ENCODE measurements at places on chromosomes 6 and 20.

- DNase-seq = no peak
These were observed 21.0 kb downstream of the EPB41L1 start for GRCh38 chr20:36175475-36175995.

GRCh38 chr6:137058037-137058436 is 13.3 kb upstream of the IL20RA start:
- DNase-seq = no peak

DNA sequence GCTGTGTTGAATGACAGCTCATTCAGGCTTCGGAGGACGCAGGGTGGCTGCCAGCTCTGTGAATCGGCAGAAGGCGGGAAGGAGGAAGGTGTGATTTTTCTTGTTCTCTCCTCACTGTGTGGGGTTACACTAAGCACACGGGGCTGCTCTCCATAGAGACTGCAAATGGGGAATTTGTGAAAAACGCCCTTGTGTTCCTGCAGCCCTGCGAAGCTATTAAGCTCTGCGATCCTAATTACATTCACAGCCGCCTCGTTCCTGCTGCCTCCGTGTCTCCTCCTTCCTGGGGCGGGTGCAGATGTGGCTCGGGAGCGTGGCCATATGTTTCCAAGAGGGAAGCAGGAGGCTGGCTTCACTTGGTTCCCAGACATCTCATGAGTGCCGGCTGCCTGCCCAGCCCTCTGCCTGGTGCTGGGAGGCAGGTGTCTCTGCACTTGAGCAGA is 124.0 kb downstream of the TOX2 start:
- DNase-seq = no peak

DNA sequence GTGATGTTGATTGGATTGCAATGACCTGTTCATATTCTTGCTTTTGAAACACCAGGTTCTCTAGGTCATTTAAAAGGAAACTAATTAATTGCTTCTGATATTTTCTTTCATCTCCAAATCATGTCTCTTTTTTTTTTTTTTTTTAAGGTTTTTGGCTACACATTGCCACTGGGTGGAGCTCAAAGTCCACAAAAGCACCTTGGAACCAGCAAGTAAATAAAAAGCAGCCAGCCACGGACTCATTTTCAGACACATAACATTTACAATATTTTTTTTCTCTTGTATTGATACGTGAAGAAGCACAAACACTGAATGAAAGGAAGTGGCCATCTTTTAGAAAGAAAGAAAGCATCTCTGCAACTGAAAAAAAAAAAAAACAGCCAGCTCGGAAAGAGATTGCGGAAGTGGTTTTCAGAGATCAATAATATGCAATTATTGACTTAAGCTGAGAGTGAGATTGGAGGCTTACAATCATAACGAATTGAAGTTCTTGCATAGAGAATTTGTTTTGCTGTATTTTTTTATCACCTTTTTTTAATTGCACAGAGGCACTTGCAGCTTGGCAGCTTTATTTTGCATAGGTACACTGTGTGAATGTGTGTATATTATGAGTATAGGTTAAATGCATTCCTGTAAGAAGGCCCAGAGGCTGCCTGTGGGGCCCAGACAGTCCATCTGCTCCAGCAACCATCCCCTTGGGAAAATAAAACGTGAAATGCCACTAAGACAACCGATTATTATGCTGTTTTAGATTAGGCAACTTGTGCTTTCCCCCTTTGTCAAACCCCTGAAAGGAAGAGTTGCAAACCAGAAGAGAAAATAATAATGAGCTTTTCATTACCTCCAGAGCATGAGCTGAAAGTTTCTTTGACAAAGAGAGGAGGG is 28.2 kb downstream of the CGA start:
- DNase-seq = no peak

GRCh38 chr6:165962366-165962765 is 205.3 kb downstream of the TBXT start:
- no peak for DNase-seq

GRCh38 chr6:158769771-158770432 is 49.3 kb downstream of the EZR start:
- DNase-seq = no peak

- DNase-seq = no peak
These were observed 145.7 kb downstream of the BMP5 start for GRCh38 chr6:55729665-55730064.

GRCh38 chr20:35008411-35009342 is 53.0 kb downstream of the MYH7B start:
- DNase-seq = no peak

- DNase-seq = no peak
These were observed 149.8 kb upstream of the PCSK2 start for GRCh38 chr20:17077030-17077429.

DNA sequence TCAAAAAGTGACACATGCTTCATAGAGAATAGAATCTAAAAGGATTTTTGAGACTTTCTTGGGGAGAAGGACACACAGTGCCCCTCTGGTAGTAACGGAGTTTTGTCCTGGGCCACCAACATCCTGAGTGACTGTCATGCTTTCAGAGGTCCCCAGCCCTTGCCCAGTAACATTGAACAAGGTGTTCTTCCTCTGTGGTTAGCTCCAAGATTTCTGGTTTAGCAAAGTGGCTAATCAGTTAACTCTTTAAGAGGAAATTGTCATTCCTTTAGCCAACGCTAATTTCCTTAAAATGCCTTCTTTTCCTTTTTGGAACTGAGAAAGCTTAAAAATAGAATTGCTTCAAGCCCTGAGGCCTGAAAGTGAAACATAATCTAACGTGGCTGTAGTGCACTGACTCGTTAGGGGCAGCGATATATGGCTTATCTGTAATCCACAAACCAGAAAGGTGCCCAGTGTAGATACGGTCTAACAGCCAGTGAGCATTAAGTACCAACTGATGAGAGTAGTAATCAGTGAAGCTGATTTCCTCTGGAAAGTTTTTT is 7.8 kb downstream of the E2F3 start:
- no peak for DNase-seq

GRCh38 chr20:3696745-3697587 is 15.2 kb upstream of the ADAM33 start:
- no peak for DNase-seq

DNA sequence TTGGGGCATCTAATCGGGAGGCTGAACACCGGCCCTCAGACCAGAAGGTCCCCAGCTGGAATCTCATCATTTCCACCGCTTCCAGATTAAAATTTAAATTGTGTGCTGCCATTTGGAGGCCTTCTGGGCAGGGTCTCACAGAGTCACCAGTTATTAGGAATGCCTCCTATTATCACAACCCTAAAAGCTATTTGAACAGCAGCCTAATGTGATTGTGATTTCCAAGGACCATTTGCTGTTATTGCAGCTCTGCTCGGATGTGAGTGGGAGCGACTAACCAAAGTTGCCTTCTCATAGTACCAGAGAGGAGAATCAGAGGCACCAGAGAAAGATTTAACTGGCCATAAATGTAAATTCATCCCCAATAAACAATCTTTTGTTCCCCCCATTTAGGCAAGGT is 277.3 kb downstream of the RNF144B start:
- no peak for DNase-seq

DNA sequence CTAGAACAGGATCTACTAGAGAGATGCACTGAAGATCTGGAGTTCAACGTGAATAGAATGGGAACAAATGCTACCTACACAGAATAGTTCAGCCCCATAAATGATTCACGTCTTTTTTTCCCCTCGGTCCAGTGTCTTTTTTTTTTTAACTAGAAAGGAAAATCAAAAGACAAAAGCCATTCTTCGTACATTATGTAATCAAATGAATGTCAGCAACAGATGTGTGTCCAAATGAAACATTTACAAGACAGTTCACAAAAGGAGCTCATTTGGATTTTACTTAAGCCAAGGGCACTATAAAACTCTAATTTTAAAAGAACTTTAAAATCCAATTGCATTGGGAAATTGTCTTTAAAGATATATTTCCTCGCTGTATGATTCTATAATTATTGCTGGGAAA is 42.4 kb downstream of the FAM184A start:
- DNase-seq = no peak

DNA sequence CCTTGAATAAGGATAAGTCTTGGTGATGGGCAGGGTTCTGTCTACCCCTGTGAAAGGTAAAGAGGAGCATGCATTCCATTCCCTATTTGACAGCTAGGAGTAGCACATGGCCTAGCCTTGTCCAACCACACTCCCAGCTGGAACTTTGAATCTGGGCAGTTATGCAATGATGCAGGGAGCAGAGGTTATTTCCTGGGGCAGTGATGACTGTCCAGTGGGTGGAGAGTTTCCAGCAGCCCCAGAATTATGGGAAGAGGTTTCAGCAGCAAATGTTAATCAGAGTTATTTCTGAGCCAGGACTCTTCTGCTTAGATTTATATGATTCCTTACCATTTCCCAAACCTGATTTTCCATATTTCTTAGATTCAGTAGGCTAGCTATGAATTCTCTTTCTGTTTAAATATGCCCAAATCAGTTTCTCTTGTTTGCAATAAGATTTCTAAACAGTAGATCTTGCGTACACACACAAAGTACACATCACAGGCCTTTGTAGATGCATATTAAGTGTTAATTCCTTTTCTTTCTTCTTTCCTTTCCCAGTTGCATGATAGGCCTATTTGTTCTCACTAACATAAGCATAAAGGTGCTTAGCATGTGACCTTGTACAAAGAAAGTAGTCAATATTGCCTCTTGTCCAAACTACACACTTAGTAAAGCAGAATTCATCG is 17.3 kb upstream of the TXLNB start:
- DNase-seq = no peak

Measured in activated naive CD4-positive, alpha-beta T cell (primary cell).